ENCODE measurements at places on chromosomes 3 and 15.

- no peak for DNase-seq
Measured at GRCh38 chr3:171658841-171659240, 151.4 kb downstream of the PLD1 start.

GRCh38 chr3:33652736-33653135 lies 65.3 kb downstream of the CLASP2 start:
- no peak for DNase-seq

GRCh38 chr15:62938825-62939224 lies 103.7 kb upstream of the TPM1 start:
- no peak for DNase-seq

GRCh38 chr15:89492934-89493631 lies 3.3 kb downstream of the RHCG start:
- no peak for DNase-seq

GRCh38 chr3:96331341-96331740 lies 483.1 kb upstream of the EPHA6 start:
- DNase-seq = peak; percentile 10

DNA sequence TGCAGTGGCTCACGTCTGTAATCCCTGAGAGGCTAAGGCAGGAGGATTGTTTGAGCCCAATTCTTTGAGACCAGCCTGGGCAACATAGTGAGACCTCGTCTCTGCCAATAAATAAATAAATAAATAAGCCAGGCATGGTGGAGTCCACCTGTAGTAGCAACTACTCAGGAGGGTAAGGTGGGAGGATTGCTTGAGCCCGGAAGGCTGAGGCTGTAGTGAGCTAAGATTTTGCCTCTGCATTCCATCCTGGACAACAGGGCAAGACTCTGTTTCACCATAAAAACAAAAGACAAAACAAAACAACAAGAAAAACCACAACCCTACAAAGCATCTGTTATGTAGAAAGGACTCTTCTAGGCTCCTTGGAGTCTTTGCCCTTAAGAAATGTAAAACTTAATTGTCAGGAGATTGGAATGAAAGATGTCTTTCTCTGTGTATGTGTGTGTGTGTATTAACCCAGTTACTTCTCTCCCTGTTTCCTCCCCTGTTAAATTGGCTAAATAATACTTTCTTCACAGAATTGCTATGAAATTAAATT lies 9.5 kb downstream of the NECTIN3 start:
- DNase-seq = no peak

DNA sequence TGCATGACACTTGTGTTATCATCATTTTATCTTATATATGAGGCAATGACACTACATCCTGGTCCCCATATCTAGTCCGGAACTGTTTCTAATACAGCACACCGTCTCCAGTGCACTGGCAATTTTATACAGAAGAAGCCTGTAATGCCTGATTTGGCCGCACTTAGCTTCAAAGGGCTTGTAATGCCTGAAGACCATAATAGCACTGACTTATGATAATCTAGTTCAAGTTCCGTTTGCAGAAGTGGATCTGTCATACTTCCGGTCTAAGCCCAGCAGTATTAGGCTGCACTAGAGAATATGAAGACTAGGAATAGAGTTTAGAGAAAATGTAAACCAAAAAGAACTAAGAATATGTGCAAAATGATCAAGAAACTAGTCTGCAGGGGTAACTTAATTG lies 1.3 kb downstream of the BNIP2 start:
- peak; percentile 68 for DNase-seq

DNA sequence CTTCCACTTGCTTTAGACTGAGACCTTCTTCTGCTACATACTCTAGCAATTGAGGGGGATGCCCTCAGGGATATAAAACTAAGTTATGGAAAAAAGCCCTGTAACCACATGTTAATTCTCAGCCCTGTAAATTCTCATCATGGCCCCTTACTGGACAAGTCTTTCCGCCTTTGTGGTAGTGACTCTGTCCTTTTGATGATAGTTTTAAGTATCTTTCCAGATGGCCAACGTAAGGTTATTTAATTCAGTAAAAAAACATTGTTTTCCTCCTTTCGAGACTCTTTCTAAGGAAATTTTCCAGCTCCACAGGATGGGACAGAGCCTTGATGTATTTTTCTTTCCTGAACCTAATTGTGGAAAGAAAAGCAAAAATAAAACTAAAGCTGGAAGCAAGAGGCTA lies 25.3 kb upstream of the TM4SF4 start:
- DNase-seq = no peak

Measured in NB4 (cell line).